Panc1 (cell line): ENCODE measurements at places on chromosomes 7 and 10.

DNA sequence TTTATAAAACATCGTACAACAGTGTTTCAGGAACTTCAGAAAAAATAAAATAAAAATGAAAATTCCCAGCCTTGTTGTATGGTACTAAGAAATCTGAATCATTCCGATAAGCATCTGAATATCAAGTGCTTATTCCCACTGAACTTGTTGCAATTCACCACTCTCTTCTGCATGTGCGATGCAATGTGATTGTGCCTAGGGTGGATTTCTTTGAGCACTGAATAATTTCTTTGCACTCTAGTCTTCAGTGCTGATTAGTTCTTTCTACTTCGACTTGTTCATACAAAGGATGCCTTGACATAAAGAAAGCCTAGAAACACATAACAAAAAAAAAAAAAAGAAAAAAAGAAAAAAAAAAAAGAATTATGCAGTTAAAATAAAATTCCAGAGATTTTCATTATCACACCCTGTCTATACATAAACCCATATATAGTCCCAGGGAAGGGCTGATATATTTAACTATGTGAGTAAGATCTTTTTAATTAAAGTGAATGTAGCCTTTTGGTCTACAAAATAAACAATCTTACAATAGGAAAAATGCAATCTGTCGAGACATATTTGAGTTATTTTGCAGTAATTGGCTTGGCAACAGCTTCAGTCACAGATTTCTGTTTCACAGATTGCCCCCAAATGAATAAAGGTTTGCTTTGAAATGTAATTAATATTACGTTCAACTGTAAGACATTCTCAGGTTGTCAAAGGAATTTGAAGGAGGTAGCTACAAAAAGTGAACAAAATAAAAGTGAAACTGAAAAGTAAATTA lies 1118.9 kb upstream of the CELF2 start:
- DNase-seq: no peak

DNA sequence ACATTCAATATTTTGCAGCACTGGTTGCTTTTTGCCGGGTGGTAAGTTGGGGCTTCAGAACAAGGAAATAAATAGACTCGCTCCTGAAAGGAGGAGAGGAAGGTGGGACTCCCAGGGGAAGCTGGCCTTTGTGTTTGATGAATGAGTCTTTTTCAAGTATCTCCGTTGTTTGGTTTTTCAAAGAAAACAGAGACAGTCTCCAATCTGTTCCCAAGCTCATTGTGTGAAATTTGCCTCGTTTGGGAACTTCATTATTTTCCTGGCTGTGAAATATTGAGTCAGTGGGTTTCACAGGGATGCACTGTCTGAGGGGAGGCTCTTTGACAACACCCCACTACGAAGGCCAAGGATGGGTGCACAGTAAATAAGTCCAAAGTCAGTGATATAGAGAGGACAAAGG lies 38.7 kb upstream of the KIAA1217 start:
- no peak for DNase-seq

GRCh38 chr10:76405922-76406321 lies 974.5 kb downstream of the LRMDA start:
- DNase-seq: no peak

DNA sequence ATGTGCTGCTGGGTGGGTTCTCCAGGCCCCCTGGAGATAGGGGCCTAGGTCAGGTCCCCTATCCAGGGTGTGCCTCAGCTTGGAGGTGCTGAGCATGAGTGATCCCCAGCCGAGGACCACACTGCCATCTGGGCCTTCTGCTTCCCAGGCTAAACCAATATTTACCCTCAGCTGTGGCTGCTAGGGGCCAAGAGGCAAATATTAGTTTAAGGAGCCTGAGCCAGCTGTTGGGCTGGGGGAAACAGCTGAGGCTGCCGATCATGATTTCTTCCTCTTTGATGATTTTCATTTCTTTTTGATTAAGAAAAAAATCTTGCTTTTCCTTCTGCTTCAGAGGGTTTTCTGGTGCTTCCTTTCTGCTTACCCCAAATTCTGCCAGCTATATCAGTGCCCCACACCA lies 83.4 kb downstream of the NEURL1 start:
- DNase-seq: no peak

GRCh38 chr10:123906884-123907652 lies 15.5 kb upstream of the CPXM2 start:
- no peak for DNase-seq

DNA sequence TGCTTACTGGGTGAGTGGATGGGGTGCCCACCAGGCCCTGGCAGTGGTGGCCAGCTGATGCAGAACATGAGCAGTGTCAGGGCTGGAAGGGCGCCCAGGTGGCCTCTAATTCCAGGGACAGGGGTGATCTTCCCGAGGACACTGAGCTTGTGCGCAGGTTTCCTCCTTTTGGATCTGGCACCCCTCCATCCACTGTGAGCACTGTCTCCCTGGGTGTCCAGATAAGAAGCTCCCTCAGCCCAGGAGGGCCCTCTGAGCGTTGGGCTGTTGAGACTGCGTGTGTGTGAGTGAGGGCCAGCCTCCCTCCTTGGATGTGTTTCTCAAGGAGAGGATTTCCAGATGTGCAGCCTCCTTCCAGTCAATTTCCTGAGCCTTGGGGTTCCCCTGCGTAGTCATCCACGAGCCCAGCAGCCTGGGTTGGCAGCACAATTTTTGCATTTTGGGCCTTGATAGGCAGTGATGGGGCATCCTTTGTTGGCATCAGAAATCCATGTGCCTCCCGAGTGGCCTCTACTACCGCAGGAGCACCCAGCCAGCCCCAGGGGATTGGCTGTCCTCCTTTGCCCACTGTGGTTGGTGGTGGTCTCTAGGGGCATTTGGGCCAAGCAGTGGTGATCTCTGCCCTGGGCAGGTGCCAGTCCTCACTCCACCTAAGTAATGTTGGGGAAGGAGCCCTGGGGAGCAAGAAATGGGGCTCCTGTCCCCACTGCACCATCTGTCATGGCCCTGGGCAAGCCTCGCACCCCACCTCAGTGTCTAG lies 20.9 kb upstream of the BTBD16 start:
- no peak for DNase-seq

GRCh38 chr10:122419876-122420623 lies 34.4 kb upstream of the ARMS2 start:
- DNase-seq: no peak

GRCh38 chr7:91405092-91405788 lies 141.0 kb downstream of the FZD1 start:
- no peak for DNase-seq

GRCh38 chr10:1448252-1448930 lies 288.9 kb downstream of the ADARB2 start:
- no peak for DNase-seq

GRCh38 chr10:80602881-80603280 lies 65.2 kb downstream of the SH2D4B start:
- DNase-seq: no peak

- DNase-seq: no peak
These were observed 16.4 kb downstream of the SRI start for GRCh38 chr7:88203401-88203800.

DNA sequence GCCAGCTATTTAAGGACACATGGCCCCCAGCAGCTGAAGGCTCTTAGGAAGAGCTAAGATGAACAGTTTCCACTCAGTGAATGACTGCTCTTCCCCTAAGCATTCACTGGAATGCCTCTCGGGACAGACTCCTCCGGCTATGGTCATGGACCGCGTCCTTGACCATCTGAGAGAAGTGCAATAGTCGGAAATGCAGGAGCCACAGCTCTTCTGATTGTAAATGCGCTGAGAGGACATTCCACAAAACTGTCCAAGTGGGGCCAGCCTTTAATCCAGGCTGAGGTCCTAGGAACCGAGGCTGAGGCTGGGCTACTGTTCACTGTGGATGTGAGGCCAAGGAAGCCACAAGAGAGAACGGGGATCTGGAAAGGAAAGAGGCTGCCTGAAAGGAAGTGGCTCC lies 162.0 kb upstream of the TMEM72 start:
- no peak for DNase-seq

GRCh38 chr7:104761892-104762291 lies 252.1 kb upstream of the KMT2E start:
- no peak for DNase-seq

DNA sequence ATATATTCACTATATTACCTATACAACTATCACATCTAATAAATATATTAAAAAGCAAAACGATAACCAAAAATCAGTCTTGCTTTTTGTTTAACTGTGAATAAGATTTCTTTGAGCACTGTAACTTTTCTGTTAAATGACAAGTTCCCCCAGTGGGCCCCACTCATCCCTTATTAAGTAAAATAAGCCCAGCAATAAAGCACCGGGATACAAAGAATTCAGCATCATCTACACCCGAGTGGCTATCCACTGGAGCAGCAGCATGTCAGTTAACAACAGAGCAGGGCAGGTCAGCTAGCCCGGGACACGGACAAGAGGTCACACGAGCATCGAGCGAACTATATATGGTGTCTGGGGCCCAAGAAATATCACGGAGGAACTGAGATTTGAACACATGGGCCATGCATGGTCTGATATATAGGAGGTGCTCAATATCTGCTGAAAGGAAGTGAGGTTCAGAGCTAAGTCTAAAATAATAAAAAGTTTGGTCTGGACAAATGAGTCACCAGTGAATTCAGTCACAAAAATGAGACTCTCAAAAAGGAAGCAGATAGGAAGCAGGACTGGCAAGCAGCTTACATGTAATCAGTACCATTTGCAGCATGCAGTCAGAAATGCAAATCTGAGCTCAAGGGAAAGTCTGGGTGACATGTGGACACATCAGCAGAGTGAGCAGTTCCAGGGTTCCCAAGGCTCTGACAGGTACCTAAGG lies 4.1 kb downstream of the ERCC6 start:
- DNase-seq: no peak

DNA sequence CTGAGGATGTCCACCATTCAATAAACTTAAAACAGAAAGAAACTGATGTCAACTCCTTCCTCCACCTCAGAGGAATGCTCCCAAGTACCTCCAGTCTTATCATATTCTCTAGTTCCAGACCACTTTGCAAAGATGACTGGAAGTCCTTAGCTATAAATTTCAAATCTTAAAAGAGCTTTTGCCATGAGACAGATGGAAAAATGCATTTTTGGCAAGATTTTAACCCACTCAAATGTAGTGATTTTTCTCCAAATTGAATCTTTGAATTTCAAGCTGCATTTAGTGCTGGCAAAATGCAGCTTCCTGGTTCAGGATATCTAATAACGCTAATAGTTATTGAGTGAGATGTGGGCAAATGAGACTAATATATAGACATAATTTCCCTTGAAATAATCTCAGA lies 33.2 kb downstream of the DGKI start:
- no peak for DNase-seq

GRCh38 chr10:102702742-102703141 lies 11.5 kb downstream of the ARL3 start:
- no peak for DNase-seq

DNA sequence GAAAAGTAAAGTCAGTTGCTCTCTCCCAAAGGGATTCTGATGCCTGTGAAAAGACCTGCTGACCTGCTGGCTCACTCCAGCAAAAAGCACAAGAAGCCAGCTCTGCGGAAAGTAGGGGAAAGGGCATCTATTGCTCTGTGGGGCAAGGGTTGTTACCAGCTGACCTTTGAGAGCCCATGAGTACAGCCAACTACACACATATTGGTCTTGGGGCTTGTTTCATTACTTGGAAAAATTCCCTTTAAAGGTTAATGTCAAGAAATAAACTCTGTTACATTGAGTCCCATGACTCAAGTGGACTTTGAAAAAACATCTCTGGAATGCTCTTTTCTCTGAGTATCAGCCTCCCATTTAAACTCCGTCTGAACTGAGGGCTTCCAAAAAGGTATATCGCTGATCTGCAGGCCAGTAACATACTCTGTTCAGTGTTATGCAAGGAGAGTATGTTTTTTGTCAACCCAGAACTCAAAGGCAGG lies 53.2 kb downstream of the PANK1 start:
- no peak for DNase-seq

DNA sequence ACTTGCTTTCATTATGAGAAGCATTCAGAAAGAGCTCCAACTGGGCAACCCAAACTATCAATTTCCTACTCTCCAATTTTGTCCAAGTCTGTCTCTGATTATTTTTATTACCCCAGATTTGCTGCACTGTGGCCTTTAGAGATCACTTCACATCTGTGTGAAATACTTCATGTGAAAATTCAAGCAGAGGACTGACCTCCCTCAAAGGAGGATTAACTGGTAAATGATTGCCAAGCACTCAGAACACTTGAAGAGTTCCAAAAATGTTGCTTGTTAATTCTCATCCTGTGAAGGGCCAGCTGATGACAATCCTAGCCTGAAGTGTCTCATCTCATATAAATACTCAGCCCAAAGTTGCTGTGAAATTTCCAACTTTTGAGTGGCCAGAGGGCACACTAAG lies 182.8 kb upstream of the DGKB start:
- DNase-seq: no peak

- DNase-seq: no peak
These were observed 49.6 kb upstream of the TPK1 start for GRCh38 chr7:144885478-144885877.

- DNase-seq: peak; percentile 72
These were observed 20.5 kb upstream of the INPP5A start for GRCh38 chr10:132516771-132517725.
